ENCODE measurements at places on chromosomes 5 and 9.

DNA sequence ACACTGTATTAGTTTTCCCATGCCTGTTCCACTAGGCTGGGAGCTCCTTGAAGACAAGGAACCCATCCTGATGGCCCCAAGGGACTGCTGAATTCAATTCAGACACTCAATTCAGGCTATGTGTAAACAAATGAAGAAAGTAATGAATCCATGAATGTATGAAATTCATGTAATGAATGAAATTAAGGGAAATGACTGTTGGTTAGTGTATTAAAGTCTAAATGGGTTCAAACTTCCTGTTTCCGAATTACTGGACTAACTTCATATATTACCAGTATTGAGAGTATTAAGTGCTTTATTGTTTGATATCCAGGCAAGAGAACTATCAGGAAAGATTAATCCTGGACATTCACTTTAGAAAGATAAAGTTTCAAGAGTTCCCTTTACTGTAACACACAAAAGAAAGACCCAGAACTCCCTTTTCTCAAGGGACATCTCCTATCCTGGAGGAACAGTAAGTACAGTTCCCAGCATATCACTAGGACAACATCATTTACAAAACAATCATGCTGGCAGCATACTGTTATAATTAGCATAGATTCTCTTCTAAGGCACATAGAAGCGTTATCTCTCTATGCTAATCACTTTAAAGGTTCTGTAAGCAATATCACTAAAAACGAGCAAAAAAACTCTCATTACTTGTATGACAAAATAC is 28.5 kb upstream of the IFNK start:
- no peak for DNase-seq

GRCh38 chr5:41908374-41909079 is 4.4 kb downstream of the RIMOC1 start:
- DNase-seq, result no peak

DNA sequence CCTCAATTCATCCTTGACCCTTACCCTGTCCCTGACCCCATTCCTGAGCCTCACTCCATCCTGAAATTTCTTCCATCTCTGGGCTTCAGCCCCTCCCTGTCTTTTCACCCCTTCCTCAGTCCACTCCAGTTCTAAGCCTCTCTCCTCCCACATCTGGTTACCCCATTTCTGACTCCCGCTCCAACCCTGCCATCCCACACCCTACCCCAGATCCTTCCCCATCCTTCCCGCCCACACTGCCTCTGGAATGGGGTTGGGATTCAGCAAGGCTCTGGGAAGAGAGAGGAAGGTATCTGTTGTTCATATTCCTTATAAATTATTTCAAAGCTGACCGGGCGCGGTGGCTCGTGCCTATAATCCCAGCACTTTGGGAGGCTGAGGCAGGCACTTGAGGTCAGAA is 29.9 kb upstream of the MVB12B start:
- no peak for DNase-seq

DNA sequence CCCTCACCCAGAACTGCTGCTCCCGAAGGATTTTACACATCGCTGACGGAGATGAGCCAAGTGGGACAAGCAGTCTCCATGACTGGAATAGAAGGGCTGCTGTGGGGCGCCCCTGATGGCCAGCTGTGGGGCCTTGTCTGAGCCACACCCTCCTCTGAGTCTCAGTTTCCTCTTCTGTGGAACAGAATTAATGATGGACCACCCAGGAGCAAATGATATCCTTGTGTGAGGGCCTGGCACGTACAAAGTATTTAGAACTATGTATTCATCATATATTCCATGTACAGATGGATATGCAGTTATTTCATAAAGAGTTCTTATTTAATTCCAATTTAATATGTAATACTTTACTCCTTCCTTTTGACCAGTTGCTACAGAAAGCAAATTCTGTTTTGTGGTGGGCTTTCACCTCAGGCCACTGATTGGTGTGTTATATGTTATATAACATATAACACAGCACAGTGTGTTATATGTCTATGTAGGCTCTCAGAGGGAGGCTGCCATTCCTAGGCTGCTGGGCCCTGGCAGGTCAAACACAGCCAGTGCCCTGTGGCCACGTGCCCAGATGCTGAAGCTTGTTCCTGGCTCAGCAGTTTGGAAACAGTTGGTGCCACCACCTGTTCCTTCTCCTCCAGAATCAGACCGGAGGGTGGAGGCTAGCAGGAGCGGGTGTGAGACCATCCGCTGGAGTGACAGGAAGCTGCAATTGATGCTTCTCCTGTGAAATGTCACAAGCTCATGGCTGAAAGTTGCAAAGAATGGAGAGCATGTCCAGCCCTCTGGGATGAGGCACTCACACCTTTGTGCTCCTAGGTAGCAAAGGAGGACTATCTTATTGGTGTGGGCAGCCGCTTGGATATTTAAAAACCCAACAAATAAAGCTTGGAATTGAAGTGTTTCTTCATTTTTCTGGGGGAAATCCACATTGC is 4.4 kb upstream of the FGD3 start:
- no peak for DNase-seq

- no peak for DNase-seq
Measured at GRCh38 chr9:129567329-129567728, 53.6 kb downstream of the C9orf50 start.

DNA sequence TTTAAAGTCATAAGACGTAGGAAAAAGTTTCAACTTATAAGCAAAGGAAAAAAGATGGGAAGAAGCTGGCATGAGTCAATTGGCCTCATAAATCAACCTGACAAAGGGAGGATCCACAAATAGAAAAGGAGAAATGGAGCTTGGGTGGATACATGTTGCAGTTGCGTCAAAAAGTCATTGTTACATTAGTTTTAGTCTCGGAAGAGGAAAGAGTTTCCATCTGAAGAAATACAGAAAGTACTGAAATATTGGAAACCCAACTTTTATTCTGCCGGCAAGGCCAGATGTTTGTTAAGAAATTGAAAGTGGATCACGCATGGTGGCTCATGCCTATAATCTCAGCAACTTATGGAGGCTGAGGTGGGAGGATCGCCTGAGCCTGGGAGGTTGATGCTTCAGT is 11.3 kb upstream of the TIMD4 start:
- no peak for DNase-seq
